ENCODE measurements at places on chromosomes 12 and 14.

DNA sequence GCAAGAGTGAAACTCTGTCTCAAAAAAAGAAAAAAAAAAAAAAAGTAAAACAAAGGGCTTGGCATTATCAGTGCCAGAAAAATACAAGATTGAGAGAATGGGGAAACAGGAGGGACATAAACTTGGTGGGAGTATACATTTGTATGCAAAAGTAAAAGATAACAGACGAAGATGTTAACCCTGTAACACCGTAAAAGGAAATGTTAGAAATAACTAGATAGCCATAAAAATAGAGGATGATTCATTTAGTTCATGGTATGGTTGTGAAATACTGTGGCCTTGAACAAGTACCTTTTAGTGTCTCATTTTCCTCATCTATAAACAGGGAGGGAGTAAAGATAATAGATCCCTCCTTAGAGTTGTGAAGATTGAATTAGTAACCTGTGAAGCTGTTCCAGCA lies 33.3 kb downstream of the ATP2A2 start:
- no peak for DNase-seq

GRCh38 chr14:69987406-69988121 lies 108.3 kb downstream of the SMOC1 start:
- DNase-seq, result no peak

GRCh38 chr12:98572010-98572409 lies 21.5 kb upstream of the SLC25A3 start:
- DNase-seq, result no peak

GRCh38 chr12:64753427-64753826 lies 5.8 kb downstream of the GNS start:
- no peak for DNase-seq

DNA sequence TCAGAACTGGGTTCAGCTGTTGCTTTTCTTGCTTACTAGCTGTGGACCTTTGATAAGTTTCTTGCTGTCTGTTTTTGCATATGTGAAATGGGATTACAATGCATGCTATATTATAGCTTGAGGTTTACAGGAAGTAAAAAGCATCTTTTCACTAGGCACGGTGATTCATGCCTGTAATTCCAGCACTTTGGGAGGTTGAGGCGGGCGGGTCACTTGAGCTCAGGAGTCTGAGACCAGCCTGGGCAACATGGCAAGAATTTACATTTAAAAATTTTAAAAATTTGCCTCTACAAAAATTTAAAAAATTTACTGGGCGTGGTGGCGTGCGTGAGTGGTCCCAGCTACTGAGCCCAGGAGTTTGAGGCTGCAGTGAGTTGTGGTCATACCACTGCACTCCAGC lies 42.0 kb downstream of the CALM1 start:
- DNase-seq, result no peak

DNA sequence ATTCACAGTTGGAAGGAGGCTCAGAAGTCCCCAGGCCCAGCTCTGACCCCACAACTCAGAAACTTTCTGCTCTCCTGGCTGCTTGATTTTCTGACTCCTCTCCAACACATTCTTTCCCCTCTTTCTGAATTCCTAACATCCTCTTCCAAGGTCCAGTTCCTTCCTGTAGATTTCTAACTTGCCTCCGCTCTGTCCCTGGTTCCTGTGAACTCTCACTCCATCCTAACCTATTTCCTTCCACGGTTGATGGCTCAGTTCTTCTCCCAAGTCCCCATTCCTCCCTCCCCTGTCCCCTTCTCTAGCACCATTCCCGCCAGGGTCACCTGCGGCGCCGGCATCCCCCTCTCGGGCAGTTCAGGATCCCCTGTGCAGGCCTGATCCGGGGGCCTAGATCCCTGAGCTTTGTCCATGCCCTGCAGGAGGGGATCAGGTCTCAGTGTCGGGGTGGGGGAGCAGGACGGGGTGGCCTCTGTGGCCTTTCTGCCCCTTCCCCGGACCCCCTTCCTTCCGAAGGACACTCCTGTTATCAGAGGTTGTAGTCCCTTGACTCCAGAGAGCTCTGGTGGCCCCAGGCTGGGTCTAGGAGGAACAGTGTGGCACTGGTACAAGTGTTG lies 6.0 kb upstream of the SLC22A17 start:
- DNase-seq, result no peak

DNA sequence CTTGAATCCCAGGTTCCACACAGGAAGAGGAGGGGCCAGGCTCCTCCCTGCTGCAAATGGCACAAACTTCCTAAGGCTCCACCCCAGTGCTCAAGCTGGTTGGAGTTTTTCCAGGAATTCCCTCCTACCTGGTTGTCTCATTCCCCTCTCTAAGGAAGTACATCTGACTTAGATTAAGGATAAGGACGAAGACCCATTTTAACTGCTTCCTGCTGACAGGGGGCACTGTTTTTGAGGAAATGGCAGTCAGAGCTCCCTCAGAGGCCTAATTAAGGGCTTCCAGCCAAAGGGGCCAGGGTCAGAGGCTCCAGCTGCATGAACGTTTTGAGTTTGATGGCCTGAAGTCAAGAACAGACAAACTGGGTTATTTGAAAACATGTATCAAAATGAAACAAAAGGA lies 1084.7 kb downstream of the SLC6A15 start:
- no peak for DNase-seq
